Activated CD4-positive, alpha-beta T cell treated with anti-CD3 and anti-CD28 coated beads, Interleukin-2, amount 50 U/mL, for 1 hour (primary cell): ENCODE measurements at places on chromosomes 4 and X.

DNA sequence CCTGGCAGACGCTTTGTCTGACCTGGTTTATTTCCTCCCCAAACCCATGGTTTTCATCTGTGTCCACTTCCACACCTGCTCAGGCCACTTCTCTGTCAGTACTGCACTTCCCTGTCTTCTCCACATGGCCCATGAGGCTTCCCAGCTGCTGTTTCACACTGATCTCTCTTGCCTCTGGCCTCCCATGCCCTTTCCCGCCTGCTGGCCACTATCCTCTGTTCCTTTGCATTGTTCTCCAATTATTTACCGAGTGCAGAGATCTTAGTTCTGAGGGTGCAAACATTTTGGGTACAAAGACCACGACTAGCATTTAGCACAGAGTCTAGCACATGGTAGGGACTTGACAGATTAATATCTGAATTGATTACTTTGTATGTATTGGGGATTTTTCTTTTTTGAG lies 174.8 kb upstream of the NPY2R start:
- no peak for DNase-seq

DNA sequence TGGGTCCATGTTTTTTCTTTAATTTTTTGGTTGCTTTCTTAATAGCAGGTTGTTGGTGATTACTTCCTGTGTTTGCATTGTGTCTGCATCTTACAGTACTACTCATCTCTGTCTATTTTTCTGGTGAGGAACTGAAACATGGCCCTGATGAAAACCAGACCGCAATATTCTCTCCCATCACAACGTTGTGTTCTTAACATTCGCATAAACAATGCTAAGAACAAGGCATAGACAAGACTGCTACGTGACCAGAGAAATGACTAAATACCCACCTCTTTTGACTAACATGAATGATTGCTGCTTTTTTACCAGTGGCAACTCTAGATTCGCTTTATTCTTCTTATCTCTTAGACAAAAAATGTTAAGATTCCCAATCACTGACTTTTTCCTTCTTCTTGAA lies 179.1 kb downstream of the GC start:
- DNase-seq: no peak

GRCh38 chrX:132837126-132837525 lies 121.3 kb downstream of the HS6ST2 start:
- DNase-seq: no peak

DNA sequence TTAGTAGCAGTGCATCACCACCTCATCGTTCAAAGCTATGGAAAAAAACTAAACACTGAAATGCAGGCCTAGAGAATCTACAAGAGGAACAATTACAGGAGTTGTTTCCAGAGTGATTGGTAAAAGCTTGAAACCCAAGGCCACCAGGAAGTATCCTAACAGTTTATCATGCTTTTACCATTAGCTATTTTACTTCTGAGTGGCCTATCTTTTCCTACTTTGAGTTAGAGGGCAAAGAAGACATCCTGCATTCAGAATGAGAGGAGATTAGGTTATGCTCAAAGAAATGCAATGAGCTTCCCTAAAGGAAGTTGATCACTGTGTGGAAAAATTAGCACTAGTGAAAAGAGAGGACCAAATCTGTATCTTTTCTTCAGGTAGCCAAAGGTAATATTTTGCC lies 69.8 kb upstream of the PRSS48 start:
- DNase-seq: no peak

DNA sequence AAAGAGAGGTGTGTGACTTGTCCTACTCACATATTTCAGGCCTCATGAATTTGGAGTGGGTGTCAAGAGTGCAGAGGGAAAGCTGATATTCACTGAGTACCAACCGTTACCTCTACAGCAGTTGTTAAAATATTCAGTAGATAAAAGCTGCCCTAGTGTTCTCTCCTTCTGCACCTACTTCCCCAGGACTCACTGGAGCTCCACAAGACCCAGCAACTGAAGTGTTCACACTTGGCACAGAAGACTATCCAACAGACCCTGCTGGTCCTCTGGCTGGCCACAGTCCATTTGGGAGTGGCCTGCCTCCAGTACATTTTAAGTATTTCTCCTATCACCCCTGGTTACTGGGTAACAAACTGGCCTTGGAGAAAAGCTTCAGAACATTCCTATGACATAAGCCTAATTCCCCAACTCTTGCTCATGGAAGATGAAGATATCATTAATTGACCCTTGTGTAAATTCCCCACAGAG lies 70.8 kb downstream of the PPARGC1A start:
- DNase-seq: no peak

DNA sequence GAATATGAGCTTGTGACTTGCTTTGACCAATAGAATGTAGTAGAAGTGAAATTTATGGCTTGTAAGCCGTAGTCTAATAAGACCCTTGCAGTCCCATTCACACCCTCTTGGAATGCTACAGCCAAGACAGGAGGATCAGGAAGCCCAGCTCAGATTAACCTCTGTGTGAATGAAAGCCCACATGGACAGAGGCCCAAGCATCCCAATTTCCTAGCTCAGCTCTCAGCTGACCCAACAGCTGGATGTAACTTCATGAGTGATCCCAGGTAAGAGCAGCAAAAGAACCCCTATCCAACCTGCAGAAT lies 12.8 kb upstream of the PPM1K start:
- DNase-seq: no peak

DNA sequence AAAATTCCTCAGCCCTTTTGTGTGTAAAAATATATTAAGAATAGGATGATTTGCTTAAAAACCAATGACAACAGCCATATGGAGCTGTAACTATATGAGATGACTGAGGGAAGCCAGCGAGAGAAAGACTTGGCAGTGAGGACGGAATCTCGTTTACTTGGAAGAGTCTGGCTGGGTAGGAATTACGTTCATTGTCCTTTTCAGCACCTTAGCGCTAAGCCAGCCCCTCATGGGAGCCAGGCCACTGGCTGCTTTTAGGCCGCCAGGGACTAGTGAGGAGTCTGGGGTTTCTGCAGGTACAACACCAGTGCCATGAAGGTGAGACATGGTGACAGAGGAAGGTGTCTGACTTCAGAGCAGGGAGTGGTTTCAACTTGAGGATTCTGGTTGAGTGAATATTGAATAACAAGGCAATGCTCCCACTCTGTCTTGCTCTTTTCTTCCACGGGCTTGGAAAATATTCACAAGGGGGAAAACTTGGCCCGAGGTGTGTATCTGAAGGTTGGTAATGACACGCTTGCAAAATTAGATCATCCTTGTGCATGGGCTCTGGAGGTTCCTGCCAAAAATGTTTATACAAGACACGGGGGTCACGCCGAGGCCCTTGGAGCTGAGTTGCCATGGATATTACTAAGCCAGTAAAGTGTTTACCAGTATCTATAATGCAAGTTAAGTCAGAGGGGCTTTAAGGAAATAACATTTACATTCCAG lies 17.4 kb downstream of the KLF3 start:
- no peak for DNase-seq

DNA sequence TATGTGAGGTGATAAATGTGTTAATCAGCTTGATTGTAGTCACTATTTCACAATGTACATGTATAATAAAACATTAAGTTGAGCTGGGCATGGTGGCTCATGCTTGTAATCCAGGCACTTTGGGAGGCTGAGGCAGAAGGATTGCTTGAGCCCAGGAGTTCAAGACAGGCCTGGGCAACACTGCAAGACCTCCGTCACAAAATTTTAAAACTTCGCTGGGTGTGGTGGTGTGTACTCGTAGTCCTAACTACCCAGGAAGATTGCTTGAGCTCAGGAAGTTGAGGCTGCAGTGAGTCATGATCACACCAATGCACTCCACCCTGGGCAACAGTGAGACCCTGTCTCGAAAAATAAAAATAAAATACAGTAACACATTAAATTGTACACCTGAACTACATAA lies 20.1 kb downstream of the LYAR start:
- DNase-seq: peak; percentile 17

- DNase-seq: no peak
Measured at GRCh38 chrX:136260776-136261175, 9.6 kb upstream of the MAP7D3 start.

- no peak for DNase-seq
Measured at GRCh38 chr4:174437324-174437723, 85.0 kb downstream of the HPGD start.

GRCh38 chrX:47863187-47863586 lies 26.5 kb downstream of the ZNF81 start:
- no peak for DNase-seq

- DNase-seq: peak; percentile 55
Measured at GRCh38 chr4:88823058-88823919, 125.7 kb upstream of the NAP1L5 start.

- no peak for DNase-seq
Measured at GRCh38 chr4:113866611-113867010, 105.1 kb upstream of the CAMK2D start.

- DNase-seq: no peak
Measured at GRCh38 chr4:73603271-73603710, 16.9 kb downstream of the RASSF6 start.

- DNase-seq: no peak
Measured at GRCh38 chr4:59971952-59972351, 1228.2 kb upstream of the ADGRL3 start.

DNA sequence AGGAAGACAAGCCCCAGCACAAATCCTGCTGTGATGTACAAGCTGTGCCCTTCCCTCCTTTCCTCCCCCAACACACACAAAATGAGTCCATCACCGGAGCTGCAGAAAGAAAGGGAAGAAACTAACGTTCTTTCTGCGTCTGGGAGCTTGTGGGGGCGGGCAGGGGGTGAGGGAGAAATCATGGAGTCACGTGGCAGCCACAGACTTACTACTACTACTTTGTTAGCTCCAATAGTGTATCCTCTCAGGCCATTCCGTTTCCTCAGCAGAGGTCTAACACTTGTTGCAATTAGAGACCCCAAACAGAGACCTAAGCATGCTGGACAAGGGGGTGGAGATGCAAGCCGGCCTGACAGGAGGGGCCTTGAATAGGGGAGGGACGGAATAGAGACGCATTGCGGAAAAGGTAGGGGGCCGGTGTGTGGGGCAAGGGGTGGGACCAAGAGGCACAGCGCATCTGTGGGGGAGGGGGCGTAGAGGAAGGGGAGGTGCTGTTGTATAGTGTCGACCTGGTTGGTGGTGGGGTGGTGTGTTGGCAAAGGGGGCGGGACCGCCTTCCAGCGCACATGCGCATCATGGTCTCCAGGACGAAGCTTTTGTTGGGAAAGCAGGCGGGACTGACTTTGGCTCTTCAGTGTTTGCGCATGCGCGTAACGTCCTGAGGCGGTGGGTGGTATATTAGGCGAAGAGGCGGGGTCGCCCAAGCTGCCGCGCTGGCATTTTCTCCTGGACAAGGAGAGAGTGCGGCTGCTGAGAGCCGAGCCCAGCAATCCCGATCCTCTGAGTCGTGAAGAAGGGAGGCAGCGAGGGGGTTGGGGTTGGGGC lies at the start of gene MAGED1:
MAGED1 (plus strand) TSS at position 703 of the 825 bp plus-strand sequence. CDS start 682 bp downstream, outside the sequence.
- DNase-seq: peak; percentile 72

GRCh38 chr4:3291969-3292570 lies 751 bp upstream of the RGS12 start:
- no peak for DNase-seq

DNA sequence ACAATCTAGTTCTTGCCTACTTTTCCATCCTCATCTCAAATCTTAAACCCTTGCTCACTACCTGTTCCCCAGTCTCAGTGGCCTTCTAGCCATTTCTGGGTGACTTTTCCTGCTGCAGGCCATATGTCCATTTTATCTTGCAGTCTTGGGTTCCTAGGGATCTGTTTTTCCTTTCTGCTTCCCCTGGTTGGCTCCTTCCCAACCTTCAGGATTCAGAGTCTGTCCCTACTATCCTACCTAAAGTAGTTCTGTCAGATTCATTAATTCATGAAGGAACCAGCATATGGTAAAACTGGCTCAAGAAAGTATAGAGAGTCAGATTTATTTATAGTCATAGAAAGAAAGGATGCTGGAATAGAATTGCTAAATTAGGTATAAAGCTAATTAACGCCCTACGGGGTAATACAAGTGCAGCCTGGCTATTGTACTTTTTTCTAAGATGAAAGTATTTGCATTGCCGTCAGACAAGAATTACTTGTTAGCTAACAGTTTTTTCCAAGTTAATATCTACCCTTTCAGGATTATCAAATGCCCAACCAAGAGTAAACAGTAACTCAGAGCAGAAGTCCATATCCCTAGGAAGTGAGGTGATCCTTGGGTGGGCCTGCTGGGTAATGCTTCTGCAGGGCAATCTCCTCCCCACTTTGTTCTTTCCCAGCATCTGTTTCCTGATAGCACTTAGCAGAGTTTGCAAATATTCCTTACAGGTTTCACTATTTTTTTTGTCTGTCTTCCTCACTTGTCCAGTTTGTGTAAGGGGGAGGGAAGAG lies 63.6 kb downstream of the REPS2 start:
- DNase-seq: no peak

DNA sequence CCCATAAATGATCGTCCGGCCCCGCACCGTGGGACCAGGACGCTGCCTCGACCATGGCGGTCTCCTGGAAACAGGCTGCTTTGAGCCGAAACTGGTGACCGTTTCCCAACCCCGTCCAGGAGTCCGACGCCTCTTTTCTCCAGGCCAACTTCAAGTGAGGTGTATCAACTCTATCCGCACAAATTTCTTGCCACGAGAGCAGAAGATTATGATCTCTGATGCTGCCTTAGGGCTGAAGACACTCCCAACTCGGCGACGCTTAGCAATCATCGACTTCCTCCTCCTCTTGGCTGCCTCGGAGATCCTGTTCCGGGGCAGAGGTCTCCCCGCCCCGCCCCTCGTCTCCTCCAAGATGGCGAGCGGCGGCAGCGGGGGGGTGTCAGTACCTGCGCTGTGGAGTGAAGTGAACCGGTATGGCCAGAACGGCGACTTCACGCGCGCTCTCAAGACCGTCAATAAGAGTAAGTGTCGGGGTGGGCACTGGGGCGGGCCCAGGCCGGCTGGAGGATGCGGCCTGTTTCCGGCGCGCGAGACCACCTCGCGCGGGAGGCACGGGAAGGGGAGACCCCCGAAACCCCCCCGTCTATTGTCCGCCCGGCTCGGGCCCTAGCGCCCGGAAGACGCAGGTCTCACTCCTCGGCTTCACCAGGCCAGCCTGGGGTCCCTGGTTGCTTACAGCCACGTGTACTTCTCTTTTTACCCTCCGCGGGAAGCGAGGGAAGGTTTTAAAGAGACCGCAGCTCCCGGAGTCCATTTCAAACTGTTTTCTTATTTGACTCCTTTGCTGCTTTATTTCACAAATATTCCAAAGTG lies at the start of gene SRP72:
SRP72 (plus strand) TSS at position 334 of the 813 bp plus-strand sequence; CDS start at position 353, 19 bp downstream.
- peak; percentile 88 for DNase-seq

GRCh38 chr4:53169695-53170617 lies 195.9 kb downstream of the SCFD2 start:
- no peak for DNase-seq

DNA sequence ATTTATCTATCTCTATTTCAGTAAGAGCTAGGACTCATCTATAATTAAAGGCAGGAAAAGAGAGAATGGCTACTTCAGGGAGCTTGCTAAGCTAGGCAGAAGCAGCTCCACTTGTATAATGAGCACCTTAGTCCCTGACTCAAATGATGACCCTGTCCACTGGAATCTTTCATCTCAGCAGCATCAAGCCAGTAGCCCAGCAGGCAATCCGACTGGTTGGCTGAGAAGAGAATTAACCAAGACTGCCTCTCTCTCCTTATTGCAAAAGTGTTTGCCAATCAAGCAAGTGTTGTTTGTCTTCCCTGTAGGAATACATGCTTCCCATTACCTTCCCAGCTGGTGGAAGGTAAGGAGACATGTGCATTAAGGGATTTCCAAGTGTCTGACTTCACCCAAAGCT lies 3.9 kb upstream of the SPOCK3 start:
- DNase-seq: no peak
